Activated CD8-positive, alpha-beta memory T cell treated with anti-CD3 and anti-CD28 coated beads for 1 hour (primary cell): ENCODE measurements at places on chromosomes 7 and 10.

- no peak for DNase-seq
These were observed 126.0 kb upstream of the NRBF2 start for GRCh38 chr10:63007112-63007511.

DNA sequence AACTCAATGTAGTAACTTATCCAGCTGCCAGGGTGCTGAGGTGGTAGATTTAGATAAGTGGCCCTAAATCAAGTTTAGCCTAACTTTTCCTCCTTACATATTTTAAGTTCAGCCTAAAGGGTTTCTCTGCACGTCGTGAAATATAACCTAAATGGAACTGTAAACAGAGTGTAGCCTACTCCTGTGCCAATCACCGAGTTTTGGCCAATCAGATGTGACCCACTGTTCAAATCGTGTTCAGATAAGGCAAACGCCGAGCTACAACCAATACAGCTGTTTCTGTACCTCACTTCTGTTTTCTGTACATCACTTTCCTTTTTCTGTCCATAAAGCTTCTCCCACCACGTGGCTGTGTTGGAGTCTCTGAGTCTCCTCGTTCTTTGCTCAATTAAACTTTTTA is 904.2 kb upstream of the POT1 start:
- DNase-seq = no peak

- no peak for DNase-seq
These were observed 12.5 kb downstream of the TMEM72 start for GRCh38 chr10:44923611-44924010.

DNA sequence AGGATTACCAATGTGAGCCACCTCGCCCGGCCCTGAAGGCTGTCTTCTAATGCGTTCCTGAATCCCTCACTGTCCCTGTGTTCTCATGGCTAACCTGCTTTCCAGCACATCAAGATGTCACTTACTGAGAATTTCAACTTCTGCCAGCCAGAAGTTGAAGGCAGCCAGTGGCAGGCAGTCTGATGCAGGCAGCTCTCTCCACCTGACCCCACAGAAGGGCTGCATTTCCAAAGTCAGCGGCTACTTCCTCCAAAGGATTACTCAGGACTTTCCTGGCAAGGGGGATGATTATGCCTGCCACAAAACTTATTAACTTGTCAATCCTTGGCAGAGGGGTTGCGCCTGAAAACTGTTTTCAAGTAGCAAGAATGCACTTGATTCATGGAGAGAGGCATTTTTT is 1219.4 kb downstream of the TYW1 start:
- DNase-seq = no peak

DNA sequence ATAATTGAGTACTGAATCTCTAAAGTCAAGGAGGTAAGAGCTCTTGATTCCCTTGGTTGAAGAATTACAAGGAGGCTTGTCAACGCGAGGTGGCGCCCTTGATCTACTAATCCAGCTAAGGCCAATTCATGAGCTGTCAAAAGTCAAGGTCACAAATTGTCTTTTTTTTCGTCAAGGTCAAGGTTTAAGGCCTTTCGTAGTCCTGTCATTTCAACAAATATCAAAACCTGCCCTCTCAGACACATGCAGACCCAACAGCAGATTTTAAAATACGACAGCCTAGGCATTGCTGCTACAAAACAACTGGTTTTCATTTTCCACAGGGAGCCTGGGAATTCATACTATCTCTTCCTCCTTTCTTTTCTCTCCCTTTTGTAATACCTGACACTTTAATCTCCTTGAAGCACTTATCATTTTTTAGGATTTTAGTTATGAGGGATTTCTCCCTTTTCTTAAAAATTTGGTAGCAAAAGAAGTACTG is 3.6 kb downstream of the HOXA13 start:
- DNase-seq = peak; percentile 77

DNA sequence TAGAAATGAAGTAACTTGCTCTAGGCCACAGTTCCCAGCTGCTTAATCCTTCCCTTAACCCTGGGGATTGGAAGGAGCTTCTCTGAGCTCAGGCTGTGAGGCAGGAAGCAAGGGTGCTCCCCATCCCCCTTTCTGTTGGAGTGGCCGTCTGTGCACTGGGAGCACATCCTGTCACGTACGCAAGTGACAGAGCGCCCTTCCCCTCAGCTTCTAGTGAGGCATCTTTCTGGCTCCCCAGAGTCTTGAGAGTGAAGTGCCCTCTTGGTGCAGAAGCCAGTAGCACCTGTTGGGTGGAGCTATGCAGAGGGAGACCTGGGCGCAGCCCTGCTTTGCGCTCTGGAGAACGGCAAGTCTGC is 47.8 kb downstream of the SHH start:
- DNase-seq = no peak
